Kidney epithelial cell (primary cell): ENCODE measurements at places on chromosomes 4 and X. TPM values are rescaled to one million over a fixed set of nuclear protein-coding genes. Genes with fewer than 3 reads are reported as not detected.

HEPH gene
- total RNA-seq: 8.1 TPM in 2 replicates

GRCh38 chrX:47573341-47574075 lies 8.7 kb upstream of the TIMP1 start:
- DNase-seq: no peak

LNX1 gene
- total RNA-seq: 2.5 and 6.9 TPM in 2 replicates

- no peak for DNase-seq
Measured at GRCh38 chrX:19842542-19842941, 44.9 kb downstream of the SH3KBP1 start.

DNA sequence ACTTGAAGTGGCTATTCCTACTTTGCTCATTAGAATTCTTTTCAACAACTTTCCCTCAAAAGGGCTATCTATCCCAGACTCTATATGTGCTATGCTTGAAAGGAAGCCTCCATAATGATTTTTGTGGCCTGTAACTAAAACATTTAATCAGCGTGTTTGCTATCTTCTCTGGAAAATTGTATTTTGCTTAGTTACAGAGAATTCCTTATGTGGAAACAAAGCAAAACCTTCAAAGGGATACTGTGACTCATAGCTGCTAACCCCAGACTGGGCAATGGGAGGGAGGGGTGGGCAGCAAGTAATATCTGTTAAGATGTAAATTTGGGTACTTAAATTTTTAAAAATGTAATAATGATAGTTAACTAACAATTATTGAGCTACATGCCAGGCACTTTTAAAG lies 3.7 kb downstream of the SLC25A14 start:
- DNase-seq: no peak

- DNase-seq: no peak
Measured at GRCh38 chrX:79415056-79415455, 47.9 kb upstream of the ITM2A start.

- no peak for DNase-seq
Measured at GRCh38 chr4:76689145-76689817, 208.7 kb downstream of the SOWAHB start.

GRCh38 chr4:151246742-151247141 lies 30.2 kb upstream of the PRSS48 start:
- DNase-seq: no peak

DNA sequence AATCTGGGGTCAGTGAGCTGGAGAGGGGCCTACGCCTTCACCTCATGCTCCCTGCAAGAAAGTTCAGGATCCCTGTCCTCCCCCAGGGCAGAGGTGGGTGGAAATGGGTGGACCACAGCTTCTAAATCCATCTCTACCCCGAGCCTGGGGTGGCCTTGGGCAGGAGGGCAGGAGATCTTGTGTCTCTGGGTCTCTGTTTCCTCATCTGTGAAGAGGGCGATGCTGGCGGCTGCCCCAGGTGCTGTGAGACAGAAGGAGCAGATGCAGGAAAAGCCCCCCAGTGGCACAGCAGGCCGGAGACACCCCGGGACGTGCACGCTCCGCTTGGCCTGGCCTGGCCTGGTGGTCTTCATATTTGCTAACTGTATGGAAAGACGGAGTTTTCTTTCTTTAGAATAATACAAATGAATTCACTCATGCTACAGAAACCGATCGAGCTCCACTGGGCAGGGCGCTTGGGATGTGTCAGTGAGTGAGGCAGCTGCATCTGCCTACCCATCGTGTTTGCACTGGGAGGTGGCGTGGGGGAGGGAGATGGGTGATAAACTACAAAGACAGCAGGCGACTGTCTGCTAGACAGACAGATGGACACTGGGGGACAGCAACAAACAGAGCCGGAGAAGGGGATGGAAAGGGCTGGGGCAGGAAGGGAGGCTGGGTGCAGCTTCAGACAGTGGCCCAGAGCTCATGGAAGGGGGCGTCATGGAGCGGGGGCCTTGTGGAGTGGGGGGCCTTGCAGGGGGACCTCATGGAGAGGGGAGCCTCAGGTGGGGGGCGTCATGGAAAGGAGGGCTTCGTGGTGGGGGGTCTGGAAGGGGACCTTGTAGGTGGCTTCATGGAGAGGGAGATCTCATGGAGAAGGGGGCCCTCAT lies 136.2 kb downstream of the CPZ start:
- DNase-seq: no peak

- no peak for DNase-seq
Measured at GRCh38 chr4:102519925-102520324, 18.8 kb downstream of the NFKB1 start.

MGST2 gene
- 29.8 and 35.8 TPM in 2 replicates for total RNA-seq

DNA sequence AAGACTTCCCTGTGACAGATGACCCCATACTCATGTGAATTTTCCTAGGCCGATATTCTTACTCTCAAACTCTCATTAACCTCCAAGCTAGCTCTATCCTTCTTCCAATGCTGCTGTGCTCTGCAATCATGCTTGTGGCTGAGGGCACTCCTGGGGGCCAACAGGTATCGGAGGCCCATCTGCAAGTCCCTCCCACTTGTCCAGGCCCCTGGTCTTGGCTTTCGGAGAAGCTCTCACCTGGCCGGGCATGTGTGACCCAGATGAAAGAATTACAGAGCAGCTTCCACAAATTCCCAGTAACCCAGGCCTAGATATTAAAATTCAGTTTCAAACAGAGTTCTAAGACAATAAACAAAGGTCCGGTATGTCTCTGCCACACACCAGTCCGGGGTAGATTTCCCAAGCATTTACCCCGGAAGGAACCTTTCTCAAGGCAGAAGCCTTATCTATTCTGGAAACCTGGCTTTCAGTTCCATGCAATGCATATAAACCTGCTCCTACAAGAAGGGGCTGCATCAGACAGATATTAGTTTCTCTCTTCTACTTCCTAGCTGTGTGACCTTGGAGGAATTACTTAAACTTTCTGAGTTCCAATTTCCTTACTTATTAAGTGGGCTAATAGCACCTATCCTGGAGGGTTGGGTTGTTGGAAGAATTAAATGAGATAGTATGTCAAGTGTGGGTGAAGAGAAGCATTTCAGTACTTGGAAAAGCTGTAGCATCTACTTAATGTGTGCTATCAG lies 270.8 kb downstream of the PTTG2 start:
- no peak for DNase-seq

MSN gene
- 402 TPM in 2 replicates for total RNA-seq

DNA sequence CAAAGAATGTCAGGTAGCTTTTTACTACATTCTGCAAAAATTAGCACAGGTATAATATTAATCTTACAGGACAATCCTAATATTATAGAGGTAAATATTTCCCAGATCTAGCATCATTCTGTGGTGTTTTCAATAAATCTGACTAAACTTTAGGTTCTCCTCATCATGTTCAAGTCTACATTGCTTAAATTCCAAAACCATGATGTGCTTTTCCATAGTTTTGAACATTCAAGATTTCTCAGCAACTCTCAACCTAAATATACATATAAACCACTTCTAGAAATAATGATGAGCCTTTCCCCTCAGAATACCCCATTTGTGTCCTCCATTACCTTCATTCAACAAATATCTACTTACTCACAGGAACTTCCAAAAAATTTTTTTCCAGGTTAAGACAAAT lies 23.1 kb downstream of the EIF4E start:
- DNase-seq: no peak

GPC3 gene
- total RNA-seq: 14.5 and 15.3 TPM in 2 replicates

GRCh38 chrX:23327104-23327503 lies 7.5 kb upstream of the PTCHD1 start:
- DNase-seq: no peak

GRCh38 chrX:153565996-153566580 lies 32.9 kb downstream of the CCNQ start:
- no peak for DNase-seq

GRCh38 chr4:139782926-139783522 lies 117.4 kb downstream of the MGST2 start:
- no peak for DNase-seq

- no peak for DNase-seq
Measured at GRCh38 chr4:74475091-74475800, 30.3 kb downstream of the AREG start.

- DNase-seq: no peak
Measured at GRCh38 chrX:100413229-100413628, 3.2 kb upstream of the PCDH19 start.

DNA sequence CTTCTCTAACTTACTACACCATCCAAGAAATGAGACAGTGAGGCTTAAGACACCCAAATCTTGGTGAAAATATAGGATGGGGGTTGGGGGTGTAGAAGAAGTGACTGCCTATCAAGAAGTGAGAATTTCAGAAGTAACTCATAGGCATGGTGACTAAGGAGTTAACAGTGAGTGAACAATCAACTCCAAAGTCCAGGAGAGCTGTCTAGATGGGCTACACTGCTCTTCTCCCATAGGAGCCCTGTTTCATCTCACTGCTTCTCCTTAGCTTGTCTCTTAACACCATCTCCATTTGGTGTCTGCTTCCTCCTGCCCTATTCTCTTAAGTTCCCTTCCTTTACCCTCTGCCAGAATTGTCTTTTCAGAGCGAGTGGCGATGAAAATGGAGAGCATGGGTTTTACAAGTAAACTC lies 22.7 kb downstream of the FABP2 start:
- DNase-seq: no peak

DNA sequence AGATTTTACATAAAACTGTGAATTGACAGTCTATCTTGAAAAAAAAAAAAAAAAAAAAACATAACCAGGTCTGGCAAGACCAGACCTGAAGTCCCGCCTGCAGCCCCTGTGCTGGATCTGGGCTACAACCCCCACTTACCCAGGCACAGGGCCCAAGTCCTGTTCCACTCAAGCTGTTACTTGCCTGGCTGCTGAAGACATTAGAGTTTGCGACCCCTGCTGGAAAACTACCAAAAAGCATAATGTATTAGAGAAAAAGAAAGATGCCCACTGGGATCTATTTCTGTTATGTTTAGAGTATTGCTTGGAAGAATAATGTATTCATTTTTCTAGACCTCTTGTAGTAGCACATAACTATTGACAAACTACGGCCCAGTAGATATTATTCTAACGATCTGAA lies 4.7 kb downstream of the HS3ST1 start:
- DNase-seq: no peak

DNA sequence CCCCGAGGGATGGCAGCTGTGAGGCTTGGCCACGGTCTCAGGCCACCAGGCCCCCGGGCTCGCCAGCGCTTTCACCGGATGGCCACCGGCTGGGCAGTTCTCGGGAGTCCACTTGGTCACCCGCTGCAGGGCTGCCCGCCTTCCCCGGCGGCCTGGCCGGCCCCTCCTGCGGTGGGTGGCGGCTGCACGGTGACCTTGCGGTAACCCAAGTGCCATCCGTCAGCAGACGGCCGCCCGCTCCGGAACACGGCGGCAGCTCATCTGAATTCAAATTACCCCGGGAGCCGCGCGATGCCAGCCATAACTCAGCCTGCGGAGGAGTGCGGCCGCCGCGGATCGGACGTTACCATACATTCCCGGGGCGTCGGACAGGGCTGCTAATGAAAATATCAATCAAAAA lies 60.7 kb downstream of the FAM53A start:
- no peak for DNase-seq

ATP1B4 gene
- total RNA-seq: not detected in 2 replicates

SORCS2 gene
- 1.4 and 8.1 TPM in 2 replicates for total RNA-seq

DNA sequence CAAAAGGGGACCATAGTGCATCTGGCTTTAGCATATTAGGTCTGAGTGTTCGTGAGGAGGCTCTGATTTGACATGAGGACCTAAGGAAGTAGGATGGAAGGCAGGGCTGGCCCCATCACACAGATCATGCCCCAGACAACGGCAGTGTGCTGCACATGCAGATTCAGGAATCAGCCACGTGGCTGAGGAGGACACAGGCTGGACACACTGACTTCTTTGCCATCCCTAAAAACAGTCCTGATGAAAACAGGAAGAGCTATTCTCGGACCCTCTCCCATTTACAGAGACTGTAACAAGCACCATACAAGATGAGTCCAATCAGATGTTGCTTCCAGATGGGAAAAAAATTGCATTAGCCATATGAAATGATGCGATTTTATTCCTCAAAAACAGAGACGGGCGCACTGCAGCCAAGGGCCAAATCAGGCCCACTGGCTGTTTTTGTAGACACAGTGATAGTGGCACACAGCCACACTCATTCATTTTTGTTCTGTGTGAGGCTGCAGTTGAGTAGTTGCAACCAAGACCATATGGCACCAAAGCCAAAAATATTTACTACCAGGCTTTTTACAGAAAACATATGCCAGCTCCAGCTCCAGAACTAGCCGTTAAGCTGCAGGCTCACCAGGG lies 41.0 kb downstream of the ACSL1 start:
- DNase-seq: no peak

DNA sequence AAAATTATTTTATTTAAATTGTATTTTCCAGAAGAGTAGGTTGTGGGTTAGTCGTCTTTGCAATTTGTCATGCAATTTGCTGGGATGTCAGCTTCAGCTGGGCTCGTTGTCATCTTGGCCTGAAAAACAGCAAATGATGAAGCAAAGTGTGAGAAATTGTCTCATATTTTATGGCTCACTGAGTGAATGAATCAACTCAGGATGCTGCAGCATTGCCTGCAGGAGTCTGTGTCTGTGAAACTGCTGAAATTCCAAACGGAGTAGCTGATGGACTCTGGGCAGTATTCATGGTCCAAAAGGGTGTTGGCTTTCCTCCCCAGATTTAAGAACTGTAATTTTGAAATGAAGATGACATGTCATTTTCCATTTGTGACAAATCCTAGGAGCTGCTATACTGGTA lies 37.2 kb downstream of the CXCL8 start:
- DNase-seq: no peak

- no peak for DNase-seq
Measured at GRCh38 chrX:13440176-13440575, 120.3 kb upstream of the ATXN3L start.

GRCh38 chr4:177511611-177512010 lies 69.4 kb upstream of the AGA start:
- DNase-seq: no peak

MAGEH1 gene
- total RNA-seq: 18.0 and 22.5 TPM in 2 replicates

F8A3 gene
- total RNA-seq: 0.14 TPM in 1 of 2 replicates, not detected in the other

- no peak for DNase-seq
Measured at GRCh38 chrX:154714925-154715324, 36.0 kb downstream of the GAB3 start.

IGSF1 gene
- 0.13 and 0.27 TPM in 2 replicates for total RNA-seq

GRCh38 chrX:115337491-115338144 lies 48.1 kb downstream of the LUZP4 start:
- DNase-seq: no peak

DNA sequence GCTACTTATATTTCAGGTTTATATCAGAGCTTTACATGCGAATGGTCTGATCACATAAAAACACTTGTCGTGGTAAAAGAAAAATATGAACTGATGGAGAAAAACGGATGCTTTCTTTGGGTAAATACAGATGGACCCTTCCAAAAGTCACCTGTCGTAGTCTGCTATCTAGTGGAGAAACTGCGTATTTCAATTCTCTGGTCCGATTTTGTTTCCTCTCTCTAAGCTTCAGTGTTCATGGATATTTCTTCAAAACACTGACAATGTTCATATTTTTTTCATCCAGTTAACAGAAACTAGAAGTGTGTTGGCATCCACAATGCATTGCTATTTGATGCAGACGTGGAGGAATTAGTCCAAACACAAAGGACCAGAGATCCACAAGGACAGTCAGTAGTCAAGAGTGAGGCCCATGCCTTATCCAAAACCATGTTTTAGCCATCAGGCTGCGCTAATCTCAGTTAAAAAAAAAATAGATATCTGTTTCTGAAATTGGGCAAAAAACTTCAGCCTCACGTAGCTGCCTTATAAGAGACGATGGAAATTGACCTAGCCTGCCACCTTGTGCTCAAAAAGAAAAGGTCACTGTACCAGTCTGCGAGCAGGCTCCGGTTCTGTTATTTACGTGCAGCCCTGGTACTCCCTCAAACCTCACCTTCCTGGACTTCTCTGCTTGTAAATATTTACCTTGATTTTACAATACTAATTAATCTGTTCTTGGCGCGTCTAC lies 16.0 kb downstream of the MEPE start:
- no peak for DNase-seq

- DNase-seq: no peak
Measured at GRCh38 chrX:39451046-39451445, 646.7 kb downstream of the BCOR start.

- DNase-seq: no peak
Measured at GRCh38 chr4:8493484-8493883, 52.9 kb downstream of the TRMT44 start.
